ENCODE measurements at places on chromosomes 11 and 22. TPM values are rescaled to one million over a fixed set of nuclear protein-coding genes. Genes with fewer than 3 reads are reported as not detected.
A peak's percentile ranks its signal among the peaks of the same experiment; 100 is the strongest.

EFCAB6 gene
- 8.6 TPM for total RNA-seq

PGA3 gene
- total RNA-seq: 26.8 TPM

CBLIF gene
- total RNA-seq: 2.6 TPM

ESRRA gene
- 53.4 TPM for total RNA-seq

CARD10 gene
- total RNA-seq: 21.0 TPM

OR1S2 gene
- total RNA-seq: not detected

RASL10A gene
- not detected for total RNA-seq

- DNase-seq: no peak
Measured at GRCh38 chr11:91664521-91664920, 560.1 kb upstream of the FAT3 start.

DNA sequence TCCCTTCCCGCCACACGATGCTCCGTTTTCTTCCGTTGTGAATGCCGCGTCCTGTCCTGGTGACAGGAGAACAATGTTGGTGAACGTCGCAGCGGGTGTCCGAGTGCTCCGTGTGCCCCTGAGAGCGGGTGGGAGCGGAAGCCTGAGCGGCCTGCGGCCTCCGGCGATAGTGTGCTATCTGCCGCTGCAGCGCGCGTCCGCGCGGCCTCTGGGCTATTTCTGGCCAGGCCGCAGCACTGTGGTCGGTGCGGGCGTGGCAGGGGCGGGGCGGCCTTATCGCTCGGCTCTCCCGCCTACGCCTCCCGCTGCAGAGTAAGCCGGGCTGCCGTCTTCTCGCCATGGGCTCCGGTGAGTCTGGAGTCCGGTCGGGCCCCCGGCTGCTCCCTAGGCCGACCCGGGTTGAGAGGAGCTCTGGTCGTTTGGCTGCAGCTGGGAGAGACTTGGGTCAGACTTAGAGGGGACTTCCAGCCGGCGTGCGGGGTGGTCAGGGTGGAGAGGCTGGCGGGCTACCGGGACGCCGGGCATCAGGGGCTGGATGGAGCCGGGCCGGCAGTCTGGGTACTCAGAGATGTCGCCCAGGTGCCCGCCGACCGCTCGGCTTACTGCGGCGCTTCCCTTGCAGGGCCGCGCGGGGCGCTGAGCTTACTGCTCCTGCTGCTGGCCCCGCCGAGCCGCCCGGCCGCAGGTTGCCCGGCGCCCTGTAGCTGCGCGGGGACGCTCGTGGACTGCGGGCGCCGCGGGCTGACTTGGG, at the start of gene GP1BB:
TSS of gene GP1BB (plus strand) at position 308 of the 751 bp plus-strand sequence. CDS start at position 339, 31 bp downstream.
- no peak for DNase-seq

DNA sequence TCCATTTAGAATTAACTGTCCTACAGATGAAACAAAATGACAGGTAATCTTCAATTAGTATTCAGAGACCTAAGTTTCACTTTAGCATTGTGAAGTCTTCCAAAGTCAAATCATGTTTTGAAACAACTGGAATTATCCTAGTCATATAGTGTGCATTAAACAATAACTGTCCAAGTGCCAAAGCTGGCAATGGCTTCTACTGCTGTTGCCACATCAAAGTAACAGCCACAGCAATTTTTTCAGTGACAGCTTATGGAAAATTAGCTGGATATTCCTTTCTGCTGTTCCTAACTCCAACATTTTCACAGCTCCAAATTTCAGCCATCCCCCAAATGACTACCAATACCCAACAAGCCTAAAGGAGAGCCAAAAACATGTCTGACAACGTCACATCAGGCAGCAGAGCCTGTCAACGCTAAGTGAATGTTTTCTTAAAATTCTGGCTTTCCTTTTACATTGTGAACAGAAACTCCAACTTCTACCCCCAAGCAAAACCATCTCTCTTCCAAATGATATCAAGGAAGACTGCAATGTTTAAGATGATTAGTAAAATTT, 45.3 kb upstream of the CCDC34 start:
- DNase-seq: no peak

- no peak for DNase-seq
Measured at GRCh38 chr11:28114731-28115130, 6.5 kb downstream of the METTL15 start.

- DNase-seq: no peak
Measured at GRCh38 chr22:39913321-39913720, 12.4 kb downstream of the GRAP2 start.

DNA sequence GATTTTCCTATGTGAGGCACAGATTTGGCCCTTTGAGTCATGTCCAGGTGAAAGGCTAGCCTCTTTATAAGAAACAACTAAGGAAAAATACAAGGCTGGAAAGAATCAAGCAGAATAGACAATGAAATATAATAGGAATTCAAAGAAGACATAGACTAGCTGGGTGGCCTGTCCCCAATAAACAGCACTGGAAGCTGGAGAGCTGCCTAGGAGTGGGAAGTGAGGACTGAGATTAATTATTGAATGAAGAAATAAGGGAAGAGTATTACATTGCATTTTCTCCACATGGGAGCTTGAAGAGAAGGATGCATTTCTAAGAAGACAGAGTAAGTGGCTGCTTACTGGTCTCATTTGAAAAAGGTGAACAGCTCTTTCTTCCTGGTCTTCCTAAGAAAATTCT, 100.0 kb downstream of the CCDC34 start:
- no peak for DNase-seq

DNA sequence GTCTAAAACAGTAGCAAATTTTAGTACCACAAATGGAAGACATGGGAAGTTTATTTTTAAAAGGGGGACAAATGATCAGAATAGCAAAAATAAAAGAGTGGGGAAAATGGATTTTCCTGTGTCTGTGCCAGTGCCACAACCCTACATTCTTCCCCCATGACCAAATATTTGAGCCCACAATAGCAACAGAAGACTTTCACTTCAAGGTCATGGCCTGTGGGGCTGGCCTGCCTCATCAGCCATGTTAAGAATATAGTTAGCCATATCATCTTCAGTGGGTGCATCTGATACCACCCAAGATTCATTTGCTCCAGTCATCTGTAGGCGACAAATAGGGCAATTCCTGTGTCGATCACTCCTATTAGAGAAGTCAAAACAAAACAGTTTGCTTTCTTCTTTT, 26.3 kb downstream of the RNF141 start:
- no peak for DNase-seq

DNA sequence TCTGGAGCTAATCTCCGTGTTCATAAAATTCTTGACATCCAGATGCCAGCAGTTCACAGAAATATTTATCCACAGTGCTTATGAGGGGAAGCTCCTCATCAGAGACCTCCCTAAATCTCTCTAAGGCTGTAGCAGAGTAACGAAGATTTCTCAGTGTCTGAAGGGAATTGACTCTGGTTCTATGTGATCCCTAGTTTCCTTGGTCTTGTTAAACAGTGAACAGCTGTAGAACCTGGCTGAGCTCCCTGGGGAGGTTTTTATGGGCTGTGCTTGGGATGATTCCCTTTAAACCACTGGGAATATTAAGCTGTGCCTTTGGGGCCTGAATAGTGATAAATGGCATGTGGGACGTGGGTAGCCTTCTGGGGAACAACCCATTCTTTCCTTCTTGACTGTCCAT, 43.7 kb upstream of the ARHGAP20 start:
- no peak for DNase-seq

GRCh38 chr11:29629286-29629685, 387.5 kb downstream of the KCNA4 start:
- no peak for DNase-seq

DNA sequence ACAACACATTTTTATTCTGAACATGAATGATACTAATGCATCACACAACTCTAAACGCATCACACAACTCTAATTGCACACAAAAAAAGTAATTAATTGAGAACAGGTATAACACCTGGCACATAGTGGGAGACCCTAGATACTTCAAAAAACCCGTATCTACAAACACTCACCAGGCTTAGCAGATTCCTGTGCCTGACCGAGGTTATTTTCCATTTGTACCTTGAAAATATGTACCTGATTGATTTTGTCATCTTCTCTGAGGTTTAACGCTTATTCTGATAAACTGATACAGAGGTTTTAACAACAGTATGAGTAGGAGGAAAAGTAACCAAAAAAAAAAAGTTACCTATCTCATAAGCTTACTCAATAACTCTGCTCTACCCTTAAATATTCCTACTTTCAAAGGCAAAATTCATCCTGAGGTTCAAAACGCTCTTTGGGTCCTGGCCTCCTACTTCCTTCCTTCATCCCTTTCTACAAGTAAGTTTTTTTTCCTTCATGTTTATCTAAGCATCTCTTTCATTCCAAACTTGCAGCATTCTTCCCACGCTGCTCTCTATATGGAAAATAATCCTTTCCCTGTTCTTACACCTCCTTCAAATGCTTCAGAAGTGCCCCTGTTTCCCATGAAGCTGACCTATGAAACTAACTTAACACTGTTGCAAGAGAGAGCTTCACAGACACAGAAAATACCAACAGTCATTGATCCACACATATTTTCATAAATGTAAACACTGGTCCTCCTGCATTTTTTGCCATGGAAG, 73.3 kb downstream of the ETS1 start:
- DNase-seq: no peak

DNA sequence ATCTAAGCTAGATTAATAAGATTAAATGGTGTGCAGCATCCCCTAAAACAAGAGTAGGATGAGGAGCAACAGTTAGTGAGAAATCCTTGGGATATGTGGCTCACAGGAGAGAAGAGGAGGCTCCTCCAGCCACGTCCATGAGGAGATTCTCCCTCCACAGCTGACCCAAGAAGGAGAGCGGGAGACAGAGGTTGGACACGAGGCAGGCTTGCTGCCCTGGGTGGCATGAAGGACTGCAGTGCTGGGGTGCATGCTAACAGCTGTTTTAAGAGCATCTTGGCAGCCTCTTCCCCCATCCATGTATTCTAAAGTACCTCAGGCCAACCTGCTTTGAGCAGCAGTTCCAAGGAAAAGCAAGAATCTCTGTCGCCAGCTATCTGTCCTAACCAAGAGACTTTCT, 284.4 kb upstream of the B3GAT1 start:
- no peak for DNase-seq

DNA sequence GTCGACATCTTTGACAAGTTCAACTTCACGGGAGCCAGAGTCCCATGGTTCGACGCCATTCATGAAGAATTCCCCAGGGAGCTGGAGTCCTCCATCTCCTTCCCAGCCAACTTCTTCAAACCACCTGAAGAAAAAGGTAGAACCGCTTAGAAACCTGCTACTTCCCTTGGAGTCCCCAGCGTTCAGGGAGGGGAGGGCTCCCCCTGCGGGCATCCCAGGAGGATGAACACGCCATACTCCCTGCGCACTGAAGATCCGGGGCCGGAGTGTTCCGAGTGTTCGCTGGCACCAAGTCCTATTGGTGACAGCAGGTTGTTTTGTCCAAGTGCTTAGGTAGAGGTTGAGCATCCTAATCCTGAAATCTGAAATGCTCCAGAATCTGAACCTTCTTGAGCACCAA, 51.7 kb upstream of the PRODH start:
- no peak for DNase-seq

DNA sequence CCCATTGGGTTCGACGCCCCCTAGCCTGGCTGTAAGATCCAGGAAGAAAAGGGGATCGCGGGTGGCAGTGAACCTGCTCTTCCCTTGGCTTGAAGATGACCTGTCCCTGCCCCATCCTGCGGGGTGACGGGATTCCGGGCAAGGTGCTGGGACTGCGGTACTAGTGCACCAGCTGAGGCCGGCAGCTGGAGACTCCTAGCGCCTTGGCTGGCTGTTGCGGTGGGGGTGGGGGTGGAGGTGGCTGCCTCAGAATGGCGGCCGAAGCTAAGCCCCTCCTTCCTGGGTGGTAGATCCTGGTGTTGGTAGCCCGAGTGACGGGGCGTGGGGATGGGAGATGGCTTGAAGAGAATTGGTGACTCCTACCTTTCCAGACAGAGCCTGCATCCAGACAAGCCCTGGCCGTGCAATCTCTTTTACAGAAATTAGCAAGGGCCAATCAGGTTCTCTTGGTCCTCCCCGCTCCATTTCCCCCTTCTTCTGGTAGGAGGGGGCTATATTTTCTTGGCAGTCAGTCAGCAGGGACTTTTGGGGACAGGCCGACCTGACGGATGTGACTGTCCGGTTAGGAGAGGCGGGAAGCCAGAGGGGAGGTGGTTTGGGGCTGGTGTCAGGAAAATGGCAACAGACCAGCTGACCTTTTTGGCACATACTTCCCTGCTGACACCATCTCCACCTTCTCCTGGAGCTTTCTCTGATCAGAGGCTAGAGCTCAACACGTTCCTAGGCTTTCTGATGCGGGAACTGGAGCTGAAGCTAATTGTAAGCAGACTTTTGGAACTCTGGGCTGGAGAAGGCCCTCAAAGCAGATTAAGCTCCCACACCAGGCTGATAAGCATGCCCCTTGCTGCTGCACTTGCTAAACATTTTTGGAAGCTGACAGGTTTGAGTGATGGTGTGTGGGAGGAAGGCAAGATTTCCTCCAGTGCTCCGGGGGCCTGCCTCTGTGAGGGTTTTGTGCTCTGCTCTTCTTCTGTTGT, 2.0 kb downstream of the NAV2 start:
- DNase-seq: peak; percentile 59
